ENCODE measurements at places on chromosomes 7 and 10.

DNA sequence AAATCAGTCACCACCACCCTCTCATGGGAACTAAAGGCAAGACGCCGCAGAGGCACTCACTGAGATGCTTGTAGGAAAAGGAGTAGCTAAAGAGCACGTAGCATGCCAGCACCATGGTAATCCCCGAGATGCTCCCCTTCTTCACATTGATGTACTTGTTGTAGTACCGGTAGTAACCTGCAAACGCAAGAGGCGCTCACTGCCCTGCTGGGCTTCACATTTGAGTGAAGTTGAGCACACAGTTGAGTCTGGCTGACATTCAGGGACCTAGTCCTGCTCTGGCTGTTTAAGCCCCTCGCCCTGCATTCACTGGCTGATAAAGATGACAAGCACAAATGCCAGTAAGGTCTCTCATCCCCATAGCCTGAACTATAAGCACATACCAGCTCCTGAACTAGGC lies 6.9 kb downstream of the ATP5MF start:
- DNase-seq: no peak

DNA sequence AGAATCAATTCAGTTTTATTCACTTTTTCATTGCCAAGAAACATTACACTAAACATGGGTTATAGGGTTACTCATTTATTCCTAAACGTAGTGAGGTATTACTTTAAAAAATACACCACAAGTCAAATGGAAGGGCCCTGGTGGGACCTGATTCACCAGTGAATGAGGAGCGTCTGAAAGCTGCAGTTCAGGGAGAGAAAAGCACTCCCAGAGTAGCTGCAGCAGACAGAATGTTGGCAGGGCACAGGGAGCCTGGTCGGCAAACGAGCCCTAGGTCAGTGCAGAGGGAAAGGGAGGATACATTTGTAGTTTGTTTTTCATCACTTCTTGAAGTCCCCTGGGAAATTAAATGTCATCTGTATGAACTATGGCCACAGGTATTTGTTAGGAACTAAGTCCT lies 361.7 kb upstream of the ETV1 start:
- DNase-seq: no peak

- DNase-seq: no peak
Measured at GRCh38 chr10:486206-486605, 203.3 kb downstream of the DIP2C start.

GRCh38 chr7:32522746-32523530 lies 27.6 kb downstream of the AVL9 start:
- no peak for DNase-seq

GRCh38 chr7:42104231-42104630 lies 132.8 kb downstream of the GLI3 start:
- DNase-seq: no peak

- peak; percentile 49 for DNase-seq
Measured at GRCh38 chr7:118195837-118196474, 12.0 kb downstream of the LSM8 start.
